ENCODE measurements at places on chromosomes 1 and 21.

DNA sequence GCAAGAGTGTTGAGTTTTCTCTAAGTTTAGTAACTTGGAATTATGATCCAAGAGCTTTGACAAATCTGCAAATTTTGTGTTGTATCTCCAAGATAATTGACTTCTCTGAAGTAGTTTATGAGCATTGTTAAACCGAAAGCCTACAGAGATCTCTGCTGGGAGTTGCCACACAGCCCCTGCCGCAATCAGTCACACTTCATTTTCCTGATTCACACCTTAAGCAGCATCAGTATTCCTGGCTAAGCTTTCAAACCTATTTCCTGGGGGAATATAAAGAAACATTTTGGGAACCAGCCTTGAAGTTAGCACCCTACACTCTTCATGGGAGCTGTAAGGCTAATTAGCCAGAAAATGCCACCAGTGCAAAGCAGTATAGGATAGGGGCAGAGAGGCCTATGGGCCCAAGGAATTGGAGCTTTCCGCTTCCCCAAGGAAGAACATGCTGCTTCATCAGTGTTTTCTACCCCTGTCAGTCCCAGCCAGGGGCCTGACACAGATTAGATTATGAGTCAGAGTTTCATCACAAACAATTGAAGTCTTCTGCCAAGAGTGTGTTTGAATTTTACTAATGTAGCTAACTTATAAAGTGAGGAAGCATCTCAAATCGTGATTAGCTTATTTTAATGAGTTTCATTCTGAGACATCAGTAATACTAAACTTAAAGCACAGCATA lies 23.2 kb upstream of the CACYBP start:
- no peak for DNase-seq

- DNase-seq = no peak
Measured at GRCh38 chr1:28127617-28128257, 39.3 kb upstream of the EYA3 start.

- DNase-seq = no peak
Measured at GRCh38 chr1:91736715-91737615, 149.0 kb downstream of the TGFBR3 start.

- no peak for DNase-seq
Measured at GRCh38 chr1:27003745-27004470, 8.7 kb downstream of the TENT5B start.

- no peak for DNase-seq
Measured at GRCh38 chr1:24901791-24902470, 28.1 kb downstream of the RUNX3 start.

GRCh38 chr21:15138490-15138889 lies 73.7 kb upstream of the NRIP1 start:
- DNase-seq = no peak

GRCh38 chr21:36208326-36209013 lies 51.8 kb downstream of the DOP1B start:
- no peak for DNase-seq

- no peak for DNase-seq
Measured at GRCh38 chr1:63524201-63524600, 876 bp downstream of the EFCAB7 start.

- no peak for DNase-seq
Measured at GRCh38 chr1:91672601-91673161, 172.0 kb downstream of the CDC7 start.

DNA sequence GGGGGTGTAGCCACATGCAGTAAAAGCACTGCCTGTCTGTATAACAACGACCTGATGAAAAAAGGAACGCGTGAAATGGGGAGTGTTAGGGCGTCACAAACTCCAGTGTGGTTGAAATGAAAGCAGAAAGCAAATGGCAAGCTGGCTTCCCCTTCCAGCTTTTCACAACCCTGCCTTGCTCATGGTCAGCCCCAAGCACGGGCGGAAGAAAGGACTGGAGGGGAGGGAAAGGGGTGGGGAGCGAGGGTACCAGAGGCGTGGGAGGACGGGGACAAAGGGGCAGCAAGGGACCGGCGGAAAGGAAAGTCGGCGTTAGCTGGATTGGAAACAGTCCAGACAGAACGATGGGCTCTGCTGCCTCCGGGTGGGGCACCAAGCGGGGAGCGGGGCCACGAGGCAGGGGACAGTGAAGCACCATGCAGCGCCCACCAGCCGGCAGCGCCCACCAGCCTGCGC lies 9.6 kb downstream of the VPS26C start:
- DNase-seq = peak; percentile 37
